ENCODE measurements at places on chromosomes 5 and 9. TPM values are rescaled to one million over a fixed set of nuclear protein-coding genes. Genes with fewer than 3 reads are reported as not detected.

ARPC5L gene
- 69.3 TPM for total RNA-seq

CCDC192 gene
- not detected for total RNA-seq

PCDHGA9 gene
- total RNA-seq = 0.07 TPM

CCNI2 gene
- total RNA-seq = 0.07 TPM

PLPP7 gene
- not detected for total RNA-seq

SCGB3A2 gene
- total RNA-seq = not detected

FOXD4L5 gene
- total RNA-seq = 0.03 TPM

ZNF366 gene
- not detected for total RNA-seq

Data from A549 treated with Hydrocortisone at 1 μM for 4 hours (cell line).